ENCODE measurements at places on chromosomes 2 and 18. TPM values are rescaled to one million over a fixed set of nuclear protein-coding genes. Genes with fewer than 3 reads are reported as not detected.

- DNase-seq, result no peak
Observed at GRCh38 chr18:39596221-39596620, 2030.6 kb upstream of the CELF4 start.

DNA sequence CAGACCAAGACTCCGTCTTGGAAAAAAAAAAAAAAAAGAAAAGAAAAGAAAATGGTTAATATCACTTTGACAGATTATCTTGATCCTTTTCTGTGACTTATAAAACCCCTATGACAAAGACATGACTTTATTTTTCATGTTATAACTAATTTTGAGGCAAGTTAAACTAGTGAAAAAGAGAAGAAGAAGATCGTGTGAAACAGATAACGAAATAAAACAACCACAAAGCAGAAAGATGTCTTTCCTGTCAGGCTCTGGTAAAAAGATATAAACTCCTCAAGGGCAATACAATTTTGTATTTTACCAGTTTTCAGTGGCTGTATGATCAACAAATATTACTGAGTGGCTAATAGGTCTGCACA, 13.4 kb upstream of the RBMS1 start:
- no peak for DNase-seq

GRCh38 chr2:63696496-63696895, 107.7 kb downstream of the MDH1 start:
- DNase-seq, result no peak

The KCNK3 gene
- 0.32 TPM for total RNA-seq

The NEURL3 gene
- not detected for total RNA-seq

- peak; percentile 78 for DNase-seq
Observed at GRCh38 chr2:237714690-237715458, 83.7 kb upstream of the RBM44 start.

DNA sequence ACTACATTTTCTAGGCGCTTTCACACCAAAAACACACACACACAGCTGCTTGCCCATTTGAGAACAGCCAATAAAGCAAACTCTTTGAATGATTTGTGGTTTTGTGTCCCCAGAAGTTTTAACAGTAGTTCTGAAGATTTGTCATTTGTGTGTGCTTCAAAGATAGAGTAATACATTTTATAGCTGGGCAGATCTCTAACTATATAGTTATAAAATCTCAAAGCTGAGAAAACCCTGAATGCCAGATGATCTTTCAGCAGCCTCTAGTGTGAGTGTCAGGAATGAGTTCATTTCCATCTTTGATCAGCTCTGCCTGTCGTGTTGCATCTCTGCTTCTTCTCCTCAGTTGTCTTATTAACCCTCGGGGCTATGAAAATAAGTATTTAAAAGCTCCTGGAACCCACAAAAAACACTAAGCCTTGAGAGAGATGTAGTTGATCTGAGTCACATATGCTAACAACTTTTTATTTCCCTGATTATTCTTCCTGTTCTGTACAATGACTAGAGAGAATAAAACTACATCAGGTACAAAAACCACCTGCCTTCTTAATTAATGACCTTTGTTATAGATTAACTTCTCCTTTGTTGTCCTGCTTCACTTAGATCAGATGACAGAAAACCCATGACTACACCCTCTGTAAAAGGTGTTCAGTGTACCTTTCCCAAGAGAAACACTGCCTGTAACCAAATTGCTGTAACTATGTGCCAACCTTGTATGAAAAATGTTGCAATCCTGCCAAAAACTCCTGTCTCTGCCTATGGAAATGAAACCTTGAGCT, 30.0 kb upstream of the SLC3A1 start:
- no peak for DNase-seq

- no peak for DNase-seq
Observed at GRCh38 chr18:27057519-27058234, 127.4 kb downstream of the CHST9 start.

The TSHZ1 gene
- total RNA-seq, result 7.3 TPM

DNA sequence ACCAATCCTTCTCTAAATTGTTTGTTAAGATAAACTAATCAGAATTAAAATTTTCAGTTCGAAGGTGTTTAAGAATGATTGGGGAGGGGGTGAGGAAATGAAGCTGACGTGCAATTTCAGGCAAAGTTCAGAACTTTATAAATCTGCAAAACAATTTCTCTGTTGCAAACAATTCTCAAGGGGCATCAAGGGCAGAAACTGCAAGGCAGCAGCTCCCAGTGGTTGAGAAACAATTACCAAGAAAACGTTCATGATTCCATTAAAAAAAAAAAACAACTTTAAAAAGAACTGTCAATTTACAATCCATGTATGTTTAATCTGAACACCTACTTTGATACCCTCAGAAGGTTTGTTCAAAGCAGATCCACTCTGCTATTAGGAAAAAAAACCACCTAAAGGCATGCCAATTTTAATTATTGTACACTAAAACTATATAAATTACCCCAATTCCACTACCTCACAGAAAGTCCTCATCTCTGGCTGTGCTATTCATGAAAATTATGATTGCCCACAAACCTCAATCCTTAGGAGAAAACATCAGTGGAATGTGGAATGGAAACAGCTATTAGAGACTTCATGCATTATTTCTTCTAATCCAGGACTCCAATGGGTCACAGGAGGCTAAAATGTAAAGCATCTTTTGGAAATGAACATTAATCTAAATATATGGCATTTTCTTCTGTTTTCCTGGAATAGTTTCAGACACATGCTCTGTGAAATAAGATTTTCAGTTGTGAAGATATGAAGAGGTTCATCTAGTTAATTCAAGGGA, 119.9 kb upstream of the ACVR1C start:
- peak; percentile 36 for DNase-seq

- peak; percentile 99 for DNase-seq
Observed at GRCh38 chr2:174836377-174836994, 72.2 kb upstream of the CHRNA1 start.

DNA sequence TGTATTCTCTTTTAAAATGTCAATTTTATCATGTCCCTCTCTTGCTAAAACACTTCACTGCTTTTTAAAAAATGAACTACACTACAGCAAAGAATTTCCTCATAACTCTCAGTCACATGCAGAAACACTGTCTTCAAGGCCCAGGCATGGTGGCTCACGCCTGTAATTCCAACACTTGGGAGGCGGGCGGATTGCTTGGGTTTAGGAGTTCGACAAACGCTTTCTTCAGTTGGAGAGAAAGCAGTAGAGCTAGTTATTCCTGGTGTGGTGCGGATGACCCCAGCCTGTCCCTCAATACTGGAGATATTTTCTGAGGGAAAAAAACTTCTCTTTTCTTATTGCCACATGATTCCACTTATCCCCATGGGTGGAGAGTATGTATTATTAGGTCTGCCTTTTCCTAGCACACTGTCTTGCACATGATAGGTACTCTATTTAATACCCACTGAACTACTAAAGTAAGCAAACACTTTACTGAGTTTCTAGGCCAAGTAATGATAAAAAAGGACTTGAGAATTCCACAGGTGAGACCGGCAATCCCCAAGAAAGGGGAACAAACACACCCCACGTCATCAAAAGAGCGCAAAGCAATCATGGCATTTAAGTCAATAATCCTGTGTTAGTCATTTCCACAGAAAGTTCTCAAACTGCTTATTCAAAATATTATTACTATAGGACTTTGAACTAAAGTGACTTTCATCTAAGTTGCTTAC, 77.1 kb downstream of the SPIRE1 start:
- no peak for DNase-seq

- no peak for DNase-seq
Observed at GRCh38 chr2:221568299-221568698, 3.8 kb downstream of the EPHA4 start.

GRCh38 chr2:140091926-140092325, 1311.7 kb upstream of the NXPH2 start:
- DNase-seq, result no peak

The BCL2 gene
- total RNA-seq, result 2.5 TPM

The CFAP65 gene
- not detected for total RNA-seq

DNA sequence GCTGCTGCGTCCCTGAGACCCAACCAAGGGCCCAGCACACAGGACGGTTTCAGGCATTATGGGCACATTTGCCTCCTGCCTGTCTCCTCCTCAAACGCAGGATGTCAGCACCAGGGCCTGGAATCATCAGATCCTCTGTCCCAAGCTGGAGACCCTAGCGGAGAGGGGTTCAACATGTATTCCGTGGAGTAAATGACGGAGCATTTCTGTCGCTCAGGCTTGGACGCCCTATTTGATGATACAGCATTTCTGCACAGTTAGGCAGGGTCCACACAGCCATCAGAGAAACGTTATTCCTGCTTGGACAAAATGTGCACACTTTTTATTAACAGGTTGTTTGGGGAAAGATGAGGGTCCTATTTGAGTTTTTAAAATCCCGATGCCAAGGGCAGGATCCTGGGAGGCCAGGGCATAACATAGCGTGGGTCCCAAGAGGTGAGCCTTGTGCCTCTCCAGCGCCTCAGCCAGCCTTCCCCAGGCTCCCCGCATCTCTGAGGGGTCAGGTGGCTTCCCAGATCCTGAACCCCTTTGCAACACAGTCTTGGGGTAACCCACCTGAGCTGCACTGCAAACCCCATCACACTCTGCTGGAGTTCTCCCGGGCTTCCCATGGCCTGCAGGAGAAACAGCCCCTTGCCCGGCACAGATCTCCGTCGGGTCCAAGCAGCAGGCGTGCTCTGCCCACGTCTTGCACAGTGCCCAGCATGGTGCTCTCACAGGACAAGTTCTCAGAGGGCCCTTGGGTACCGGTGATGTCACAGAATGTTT, 319.7 kb upstream of the MYT1L start:
- no peak for DNase-seq

DNA sequence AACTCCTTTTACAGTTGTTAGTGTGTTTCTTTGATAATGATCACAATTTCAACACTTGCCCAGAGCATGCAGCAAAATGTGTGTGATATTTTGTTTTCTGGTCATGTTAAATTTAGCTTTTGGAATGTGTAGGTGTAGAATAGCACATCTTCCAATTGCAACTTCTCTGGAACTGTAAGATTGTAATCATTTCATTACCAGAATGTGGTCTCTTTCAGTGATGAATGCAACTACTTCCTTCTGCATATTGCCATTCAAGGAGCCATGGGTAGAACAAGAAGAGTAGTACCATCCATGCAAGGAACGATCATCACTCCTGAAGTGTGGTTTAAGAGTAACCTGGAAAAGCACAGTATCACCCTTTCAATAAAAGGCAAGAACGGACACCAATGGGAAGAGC, 548.8 kb upstream of the ZNF804A start:
- no peak for DNase-seq

- no peak for DNase-seq
Observed at GRCh38 chr2:136207665-136208064, 89.7 kb upstream of the CXCR4 start.

DNA sequence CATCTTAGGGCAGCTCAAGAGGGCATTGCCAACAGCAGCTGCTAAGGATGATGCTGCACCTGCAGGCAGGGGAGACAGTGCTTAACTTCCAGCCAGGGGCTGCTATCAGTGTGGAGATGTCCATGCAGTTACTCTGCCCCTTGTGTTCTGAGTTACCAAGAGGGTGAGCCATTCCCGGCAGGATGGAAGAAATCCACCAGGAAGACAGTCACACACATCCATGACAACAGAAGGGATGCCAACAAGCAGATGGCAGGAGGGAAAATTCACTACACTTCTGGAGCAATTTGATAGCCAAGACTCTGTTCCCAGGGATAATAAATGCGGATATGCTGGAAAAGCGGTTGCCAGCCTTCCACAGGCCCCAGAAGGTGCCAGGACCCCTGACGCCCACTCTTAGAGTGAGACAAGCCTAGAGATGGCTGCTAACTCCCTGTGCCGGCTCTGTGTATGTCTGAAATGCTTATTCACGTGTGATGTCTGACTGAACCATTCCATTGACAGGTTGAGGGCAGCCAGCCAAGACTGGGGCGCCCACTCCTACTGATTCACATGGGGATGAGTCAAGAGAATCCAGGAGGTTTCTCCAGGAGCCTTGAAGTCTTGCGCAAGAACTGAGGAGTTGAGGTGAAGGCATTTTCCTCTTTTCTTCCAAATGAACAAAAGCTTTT, 24.5 kb downstream of the LOXHD1 start:
- peak; percentile 18 for DNase-seq

GRCh38 chr2:218253232-218253625, 7.6 kb upstream of the GPBAR1 start:
- no peak for DNase-seq

DNA sequence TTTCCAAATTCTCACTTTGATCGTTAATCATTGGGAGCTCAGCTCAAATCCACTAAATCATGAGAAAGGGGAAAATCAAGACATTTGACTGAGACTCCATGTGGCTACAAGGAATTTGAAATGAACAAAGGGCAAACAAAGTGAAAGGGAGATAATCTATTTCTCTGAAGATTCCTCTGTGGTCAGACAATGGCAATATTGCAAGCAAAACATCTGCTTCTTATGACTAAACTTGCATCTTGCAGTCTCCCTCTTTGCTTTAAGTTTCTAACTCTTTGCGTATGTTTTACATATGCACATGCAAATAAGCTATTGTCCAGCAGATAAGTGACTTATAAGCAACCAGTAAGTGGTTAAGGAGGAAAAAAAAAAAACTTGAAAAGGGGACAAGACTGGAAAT, 299.1 kb upstream of the NXPH2 start:
- DNase-seq, result peak; percentile 53

The HOXD9 gene
- total RNA-seq, result 0.06 TPM

DNA sequence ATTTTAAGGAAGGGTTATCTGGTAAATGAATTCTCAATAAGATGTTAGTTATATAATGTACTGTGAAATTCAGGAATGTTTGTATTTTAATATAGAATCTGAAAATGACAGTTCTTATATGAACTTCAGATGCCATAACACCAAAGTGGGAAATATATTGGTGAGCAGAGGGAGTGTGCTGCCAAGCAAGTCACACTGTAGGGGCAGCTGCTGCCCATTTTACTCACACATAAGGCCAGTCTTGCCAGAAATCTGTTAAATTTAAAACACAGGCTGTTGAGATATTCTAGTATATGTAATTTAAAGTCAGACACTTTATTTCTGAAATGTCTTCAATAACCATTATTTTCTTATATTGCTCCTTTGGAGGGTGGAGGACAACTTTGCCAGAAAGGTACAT, 34.6 kb upstream of the C1GALT1C1L start:
- no peak for DNase-seq

The RNF125 gene
- total RNA-seq, result 0.06 TPM

- no peak for DNase-seq
Observed at GRCh38 chr2:66469214-66469902, 34.4 kb downstream of the MEIS1 start.

DNA sequence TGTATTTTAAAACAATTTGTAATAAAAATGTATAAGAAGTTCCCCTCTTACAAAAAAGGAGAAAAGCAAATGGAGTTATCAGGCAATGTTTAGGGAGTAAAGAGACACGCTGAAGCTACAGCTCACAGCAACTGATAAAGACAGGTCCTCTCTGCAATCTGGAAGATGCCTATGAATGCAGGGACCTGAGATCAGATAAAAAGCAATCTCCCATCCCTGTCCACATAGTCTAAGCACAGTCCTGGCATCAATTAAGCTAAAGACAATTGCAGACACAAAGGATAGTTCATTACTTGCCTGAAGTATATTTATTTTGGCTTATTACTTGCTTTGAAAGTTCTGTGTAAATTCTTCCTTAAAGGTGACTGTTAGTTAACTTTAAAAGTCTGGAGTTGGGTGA, 5.0 kb downstream of the EIF2AK3 start:
- no peak for DNase-seq

GRCh38 chr18:5622905-5623304, 79.1 kb upstream of the EPB41L3 start:
- no peak for DNase-seq

- peak; percentile 6 for DNase-seq
Observed at GRCh38 chr2:203949228-203949627, 12.7 kb downstream of the ICOS start.

Measured in LHCN-M2 (cell line).